ENCODE measurements at places on chromosomes 13 and 19. TPM values are rescaled to one million over a fixed set of nuclear protein-coding genes. Genes with fewer than 3 reads are reported as not detected.

GRCh38 chr19:52659013-52659412 lies 20.9 kb upstream of the ZNF83 start:
- no peak for DNase-seq

GRCh38 chr13:99900960-99901359 lies 70.6 kb downstream of the ZIC5 start:
- no peak for DNase-seq

- no peak for DNase-seq
Observed at GRCh38 chr19:55365245-55365644, 2.2 kb upstream of the GARIN5B start.

DNA sequence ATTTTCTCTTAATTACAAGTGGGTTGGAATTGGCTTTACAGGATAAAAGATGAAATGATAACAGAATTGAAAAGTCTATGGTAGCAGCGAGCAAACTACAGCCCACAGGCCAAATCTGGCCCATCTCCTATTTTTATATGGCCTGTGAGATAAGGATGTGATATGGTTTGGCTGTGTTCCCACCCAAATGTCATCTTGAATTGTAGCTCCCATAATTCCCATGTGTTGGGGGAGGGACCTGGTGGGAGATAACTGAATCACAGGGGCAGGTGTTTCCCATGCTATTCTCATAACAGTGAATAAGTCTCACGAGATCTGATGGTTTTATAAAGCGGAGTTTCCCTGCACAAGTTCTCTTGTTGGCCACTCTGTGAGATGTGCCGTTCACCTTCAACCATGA lies 19.0 kb downstream of the CRYL1 start:
- DNase-seq = no peak

- no peak for DNase-seq
Observed at GRCh38 chr19:12888006-12888603, 1.1 kb upstream of the KLF1 start.

GRCh38 chr13:26760832-26761582 lies 421 bp upstream of the GPR12 start:
- DNase-seq = no peak

SLC35E1 gene
- 56.0 TPM for total RNA-seq

DNA sequence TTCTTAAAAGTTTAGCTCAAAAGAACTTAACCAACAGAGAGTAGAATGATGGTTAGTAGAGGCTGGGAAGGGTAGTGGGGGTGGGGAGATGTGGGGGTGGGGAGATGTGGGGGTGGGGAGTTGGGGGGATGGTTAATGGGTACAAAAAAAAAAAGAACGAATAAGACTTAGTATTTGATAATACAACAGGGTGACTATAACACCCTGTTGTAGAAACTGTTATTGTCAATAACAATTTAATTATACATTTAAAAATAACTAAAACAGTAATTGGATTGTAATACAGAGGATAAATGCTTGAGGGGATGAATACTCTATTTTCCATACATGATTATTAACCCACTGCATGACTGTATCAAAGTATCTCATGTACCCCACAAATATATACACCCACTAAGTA lies 91.1 kb downstream of the ZC3H13 start:
- no peak for DNase-seq

GRCh38 chr13:111792956-111793355 lies 274.0 kb upstream of the SOX1 start:
- no peak for DNase-seq

GRCh38 chr13:25847145-25847544 lies 204.7 kb downstream of the SHISA2 start:
- no peak for DNase-seq

GRCh38 chr19:35267353-35267817 lies 1.4 kb upstream of the USF2 start:
- DNase-seq = no peak

DNA sequence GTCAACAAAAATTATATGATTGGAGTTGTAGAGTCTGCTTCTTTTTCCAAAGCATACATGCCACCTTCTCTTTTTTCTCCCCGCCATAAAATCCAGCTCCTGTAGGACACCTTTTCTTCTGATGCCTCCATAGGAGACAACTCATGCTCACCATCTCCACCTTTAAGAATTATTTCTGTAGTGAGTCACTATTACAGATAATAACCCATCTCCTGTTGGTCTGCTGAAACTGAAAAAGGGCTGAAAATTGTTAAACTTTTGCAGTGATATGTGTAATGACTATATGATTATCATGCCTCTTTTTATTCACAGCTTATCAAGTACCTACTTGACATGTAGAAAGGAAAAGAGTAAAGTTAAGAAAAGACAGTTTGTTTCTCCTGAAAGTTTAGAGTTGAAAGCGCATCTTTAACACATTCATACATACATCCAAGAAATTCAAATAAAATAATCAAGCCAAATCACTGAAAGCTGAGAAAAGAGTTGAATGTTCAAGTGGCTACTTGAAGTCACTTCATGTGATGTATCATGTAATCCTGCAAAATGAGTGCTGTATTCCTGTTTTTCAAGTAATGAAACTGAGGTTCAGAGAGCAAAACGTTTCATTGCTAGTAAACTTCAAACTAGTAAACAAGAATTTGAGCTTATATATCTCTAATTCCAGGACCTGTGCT lies 35.5 kb upstream of the LPAR6 start:
- DNase-seq = no peak

ZNF615 gene
- 6.7 TPM for total RNA-seq

- no peak for DNase-seq
Observed at GRCh38 chr19:17455308-17456123, 5.2 kb downstream of the NXNL1 start.

FLT1 gene
- total RNA-seq = 29.9 TPM

GRCh38 chr13:36973621-36974295 lies 25.4 kb downstream of the ALG5 start:
- no peak for DNase-seq

GRCh38 chr19:19487950-19488874 lies 27.1 kb downstream of the TSSK6 start:
- no peak for DNase-seq

BRD4 gene
- total RNA-seq = 104 TPM

DNA sequence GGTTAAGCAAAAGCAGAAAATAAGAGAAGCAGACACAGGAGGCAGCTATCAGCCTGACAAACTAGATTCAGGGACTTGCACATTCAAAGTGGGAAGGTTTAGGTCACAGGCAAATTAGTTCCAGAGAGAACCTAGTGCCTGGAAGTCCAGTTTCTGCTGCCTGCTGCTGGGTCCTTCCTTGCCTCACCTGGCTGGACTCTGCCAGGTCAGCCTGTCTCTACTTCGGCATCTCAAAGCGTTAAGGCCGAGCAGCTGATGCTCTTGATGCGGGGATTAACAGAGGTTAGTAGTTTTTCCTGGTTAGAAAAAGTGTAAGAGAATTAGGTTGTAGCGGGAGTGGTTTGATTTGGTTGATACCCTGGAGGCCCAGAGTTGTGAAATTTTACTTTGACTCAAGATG lies 52.0 kb downstream of the KLF5 start:
- DNase-seq = no peak

SLC7A10 gene
- not detected for total RNA-seq

- DNase-seq = no peak
Observed at GRCh38 chr19:42053037-42053935, 16.7 kb downstream of the GRIK5 start.

DNA sequence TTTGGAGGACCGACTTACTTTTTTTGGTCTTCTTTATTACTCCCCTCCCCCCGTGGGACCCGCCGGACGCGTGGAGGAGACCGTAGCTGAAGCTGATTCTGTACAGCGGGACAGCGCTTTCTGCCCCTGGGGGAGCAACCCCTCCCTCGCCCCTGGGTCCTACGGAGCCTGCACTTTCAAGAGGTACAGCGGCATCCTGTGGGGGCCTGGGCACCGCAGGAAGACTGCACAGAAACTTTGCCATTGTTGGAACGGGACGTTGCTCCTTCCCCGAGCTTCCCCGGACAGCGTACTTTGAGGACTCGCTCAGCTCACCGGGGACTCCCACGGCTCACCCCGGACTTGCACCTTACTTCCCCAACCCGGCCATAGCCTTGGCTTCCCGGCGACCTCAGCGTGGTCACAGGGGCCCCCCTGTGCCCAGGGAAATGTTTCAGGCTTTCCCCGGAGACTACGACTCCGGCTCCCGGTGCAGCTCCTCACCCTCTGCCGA lies 409 bp downstream of the FOSB start:
- DNase-seq = peak; percentile 63

DNA sequence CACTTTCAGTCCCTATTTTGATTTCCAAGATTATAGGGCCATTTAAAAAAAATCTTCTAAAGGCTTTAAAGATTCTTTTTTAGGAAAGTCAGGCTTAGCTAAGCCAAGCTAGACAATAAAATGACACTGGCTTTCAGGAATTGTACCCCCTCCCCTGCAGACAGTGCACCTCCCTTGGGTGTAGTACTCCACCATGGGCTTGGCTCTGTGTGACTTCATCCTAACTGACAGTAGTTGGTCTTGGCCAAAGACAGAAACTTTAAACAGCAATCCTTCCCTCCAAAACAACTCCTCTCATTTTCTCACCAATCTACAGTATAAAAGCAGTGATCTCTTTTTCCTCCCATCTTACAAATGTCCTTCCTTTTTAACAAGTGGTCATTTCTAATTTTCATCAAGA lies 283.0 kb downstream of the DNAJC15 start:
- no peak for DNase-seq

ETFB gene
- 209 TPM for total RNA-seq

UQCR11 gene
- 184 TPM for total RNA-seq

- no peak for DNase-seq
Observed at GRCh38 chr13:91882918-91883317, 484.5 kb downstream of the GPC5 start.

GRCh38 chr19:35178701-35179100 lies 24.2 kb downstream of the FXYD5 start:
- no peak for DNase-seq

DNA sequence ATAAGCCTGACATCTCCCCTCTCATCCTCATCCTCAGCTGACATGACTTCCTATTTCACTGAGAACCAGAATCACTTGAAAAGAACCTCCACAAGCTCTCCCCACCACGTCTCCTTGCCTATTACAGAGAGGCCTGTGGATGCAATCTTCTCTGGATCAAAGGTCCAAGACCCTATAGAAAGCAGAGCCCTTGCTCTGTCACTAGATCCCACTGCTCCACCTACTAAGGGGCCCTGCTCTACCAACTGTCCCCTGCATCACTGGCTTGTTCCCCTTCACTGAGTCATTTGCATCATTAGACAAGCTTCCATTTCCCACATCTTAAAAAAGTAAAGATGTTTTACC lies 40.8 kb downstream of the RCBTB2 start:
- no peak for DNase-seq

TM9SF2 gene
- 78.5 TPM for total RNA-seq
